Inflammatory macrophage treated with lipopolysaccharide for 1 hour (primary cell): ENCODE measurements at places on chromosomes 6 and 20.

- peak; percentile 68 for DNase-seq
These were observed 36.1 kb upstream of the THBS2 start for GRCh38 chr6:169289619-169290339.

DNA sequence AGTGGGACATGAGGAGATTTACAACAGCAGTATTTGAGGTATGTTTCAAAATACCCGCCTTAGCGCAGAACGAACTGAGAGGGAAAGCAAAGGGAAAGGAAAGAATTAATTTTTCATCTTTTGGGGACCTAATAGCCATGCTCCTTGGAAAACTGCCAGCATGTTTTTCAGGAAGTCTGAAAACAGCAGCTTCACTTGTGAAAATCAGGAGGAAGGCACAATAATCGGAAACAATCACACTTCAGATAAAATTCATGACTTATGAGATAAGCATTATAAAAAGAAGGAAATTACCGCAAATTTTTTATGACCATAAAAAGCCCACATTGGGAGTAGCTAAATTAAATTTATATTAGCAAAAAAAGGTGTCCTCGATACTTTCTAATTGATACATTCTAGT lies 541.1 kb downstream of the HAO1 start:
- no peak for DNase-seq

DNA sequence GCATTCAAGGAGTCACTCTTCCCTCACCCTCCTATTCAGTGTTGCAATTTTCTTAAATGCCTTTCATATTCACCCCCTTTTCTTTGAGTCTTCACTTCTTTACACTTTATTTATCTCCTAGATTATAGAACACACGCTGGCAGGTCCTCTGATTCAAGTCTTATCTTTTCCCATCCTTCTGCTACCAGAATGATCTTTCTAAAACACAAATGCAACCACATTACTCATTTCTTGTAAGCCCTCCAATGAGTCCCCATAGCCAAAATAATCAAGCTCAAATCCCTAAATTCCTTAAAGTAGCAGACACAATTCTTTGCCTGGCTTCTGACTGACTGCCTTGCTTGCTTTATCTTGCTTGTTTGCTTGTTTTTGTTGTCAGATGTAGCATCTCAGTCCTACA lies 920.0 kb downstream of the TFAP2A start:
- no peak for DNase-seq

DNA sequence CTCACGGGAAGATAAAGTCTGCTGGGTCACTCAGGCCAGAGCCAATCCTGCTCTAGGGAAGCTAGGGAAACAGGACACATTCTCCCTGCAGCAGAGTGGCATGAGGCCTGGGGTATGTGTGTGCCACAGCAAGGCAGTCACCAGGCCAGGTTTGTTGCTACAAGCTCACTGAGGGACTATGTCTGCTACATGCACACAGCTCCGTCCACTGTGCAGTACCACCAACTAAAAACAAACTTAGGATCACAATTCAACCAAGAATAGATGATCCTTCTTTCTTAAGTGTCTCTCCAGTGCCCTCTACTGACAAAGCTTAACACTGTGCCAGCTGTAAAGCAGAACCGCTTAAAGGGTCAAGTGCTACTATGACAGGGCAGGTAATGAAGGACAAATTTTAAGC lies 192.5 kb downstream of the PTPRK start:
- peak; percentile 67 for DNase-seq

DNA sequence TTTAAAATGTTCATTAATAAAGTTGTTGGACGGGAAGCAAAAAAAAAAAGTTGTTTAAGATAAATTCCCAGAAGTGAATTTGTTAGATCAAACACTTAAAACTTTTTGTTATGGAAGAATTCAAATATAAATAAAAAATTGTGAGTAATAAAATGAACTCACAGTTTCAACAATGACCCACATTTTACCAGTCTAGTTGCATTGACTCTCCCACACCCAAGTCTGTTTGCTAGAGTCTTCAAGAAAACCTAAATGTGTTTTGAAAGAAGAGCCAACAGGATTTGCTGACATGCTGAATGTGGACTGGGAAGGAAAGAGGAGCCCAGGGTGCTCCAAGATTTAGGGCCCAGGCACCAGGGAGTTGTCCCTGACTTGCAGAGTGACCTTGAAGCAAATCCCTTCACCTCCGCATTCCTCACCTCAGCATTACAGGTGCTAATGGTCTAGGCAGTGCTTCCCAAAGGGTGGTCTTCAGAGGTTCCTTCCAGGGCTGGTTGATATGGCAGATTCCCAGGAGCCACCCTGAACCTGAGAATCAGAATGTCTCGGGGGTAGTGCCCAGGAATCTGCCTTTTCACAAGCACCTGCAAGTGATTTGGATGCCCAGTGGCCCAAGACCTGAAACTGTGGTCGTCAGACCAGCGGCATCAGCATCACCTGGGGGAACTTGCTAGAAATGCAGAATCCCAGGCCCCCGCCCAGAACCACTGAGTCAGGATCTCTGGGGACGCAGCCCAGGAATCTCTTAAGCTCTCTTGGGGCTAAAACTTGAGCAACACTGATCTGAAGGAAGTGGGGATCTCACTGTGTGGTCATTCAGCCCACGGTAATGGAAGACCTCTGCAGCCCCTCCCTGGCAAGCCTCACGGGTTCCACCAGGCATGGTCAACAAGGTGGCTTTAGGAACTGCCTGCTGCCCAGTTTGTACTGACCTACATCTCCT lies 31.1 kb downstream of the POFUT1 start:
- no peak for DNase-seq

- no peak for DNase-seq
These were observed 108.9 kb upstream of the AHI1 start for GRCh38 chr6:135606392-135606791.
